Stimulated activated CD4-positive, alpha-beta T cell treated with anti-CD3 and anti-CD28 coated beads, Interleukin-15, amount 100 ng/mL, for 1 hour (primary cell): ENCODE measurements at places on chromosomes 2 and 18.
A peak's percentile ranks its signal among the peaks of the same experiment; 100 is the strongest.

- no peak for DNase-seq
Observed at GRCh38 chr2:241616168-241617125, 20.5 kb downstream of the THAP4 start.

GRCh38 chr2:209937893-209938292 lies 64.5 kb upstream of the RPE start:
- no peak for DNase-seq

DNA sequence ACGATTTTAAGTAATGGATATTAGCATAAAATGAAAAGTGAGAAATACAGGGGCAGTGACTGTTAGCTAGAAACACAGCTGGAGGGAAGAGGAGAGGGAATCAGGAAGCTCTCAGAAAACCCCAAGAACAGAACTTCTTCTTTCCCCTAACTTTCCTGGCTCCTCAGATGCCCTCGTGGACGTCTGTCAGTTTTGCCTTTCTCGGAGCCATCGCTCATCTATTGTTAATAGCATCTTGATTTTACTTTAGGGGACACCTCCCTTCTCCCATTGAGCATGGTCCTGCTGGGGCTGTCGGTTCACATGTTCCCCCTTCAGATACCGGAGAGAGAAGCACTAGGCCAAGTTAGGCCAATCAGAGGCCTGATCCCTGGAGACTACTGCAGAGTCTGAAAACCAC lies 2.3 kb upstream of the PLEK start:
- DNase-seq = no peak

DNA sequence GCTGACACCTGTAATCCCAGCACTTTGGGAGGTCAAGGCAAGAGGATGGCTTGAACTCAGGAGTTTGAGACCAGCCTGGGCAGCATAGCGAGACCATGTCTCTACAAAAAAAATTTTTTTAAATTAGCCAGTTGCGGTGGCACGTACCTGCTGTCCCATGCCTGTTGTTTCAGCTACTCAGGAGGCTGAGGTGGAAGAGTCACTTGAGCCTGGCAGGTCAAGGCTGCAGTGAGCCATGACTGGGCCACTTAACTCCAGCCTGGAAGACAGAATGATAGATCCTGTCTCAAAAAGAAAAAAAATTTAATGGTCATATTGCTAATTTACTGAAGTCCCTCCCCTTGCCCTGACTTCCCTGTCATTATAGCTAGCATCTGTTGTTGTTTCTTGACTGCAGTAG lies 112.6 kb downstream of the ARHGAP28 start:
- no peak for DNase-seq

DNA sequence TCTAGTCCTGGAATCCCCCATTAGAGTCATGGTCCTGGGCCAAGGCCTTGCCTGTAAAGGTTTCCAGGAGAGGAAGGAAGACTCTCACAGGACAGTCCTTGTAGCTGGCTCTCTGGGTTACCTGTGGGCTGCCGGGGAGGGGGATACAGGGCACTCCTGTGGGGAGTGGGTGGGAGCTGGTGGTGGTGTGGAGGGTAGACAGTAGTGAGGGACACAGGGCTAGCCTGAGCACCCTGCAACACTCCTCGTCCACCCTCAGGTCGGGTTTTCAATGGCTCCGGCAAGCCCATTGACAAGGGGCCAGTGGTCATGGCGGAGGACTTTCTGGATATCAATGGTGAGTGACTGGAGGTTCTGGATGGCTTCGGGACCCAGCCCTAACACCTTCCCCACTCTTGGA lies 19.7 kb upstream of the ANKRD53 start:
- no peak for DNase-seq

GRCh38 chr2:28316546-28317335 lies 75.9 kb upstream of the FOSL2 start:
- no peak for DNase-seq

GRCh38 chr2:99066075-99066958 lies 75.2 kb upstream of the C2orf15 start:
- DNase-seq = no peak

GRCh38 chr18:23143016-23143814 lies 7.9 kb downstream of the CABLES1 start:
- DNase-seq = no peak

- no peak for DNase-seq
Observed at GRCh38 chr18:75896865-75897264, 469.4 kb upstream of the SMIM21 start.

DNA sequence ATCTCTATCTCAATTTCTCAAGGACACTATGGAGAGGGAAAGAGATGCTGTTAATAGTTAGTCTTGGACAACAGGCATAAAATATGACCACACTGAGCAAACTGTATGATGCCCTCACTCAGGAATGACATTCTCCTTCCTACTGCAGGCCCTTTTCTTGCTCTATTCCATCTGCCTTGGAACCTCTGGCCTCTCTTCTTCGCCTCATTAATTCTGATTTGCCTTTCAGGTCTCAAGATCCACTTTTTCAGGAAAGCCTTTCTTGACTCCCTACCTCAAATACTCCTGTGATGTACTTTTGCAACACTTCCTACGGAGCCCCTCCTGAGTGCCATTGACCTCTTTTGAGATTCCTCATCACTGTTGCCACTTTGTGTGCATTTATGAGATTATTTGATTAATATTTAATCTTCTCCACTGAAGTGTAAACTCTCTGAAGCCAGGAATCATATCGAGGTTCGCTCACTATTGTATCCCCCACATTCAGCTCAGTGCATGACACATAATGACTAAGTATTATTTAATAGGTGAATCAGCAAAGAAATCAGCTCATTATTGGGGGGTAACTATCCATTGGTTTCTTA lies 21.3 kb upstream of the SPP2 start:
- no peak for DNase-seq

DNA sequence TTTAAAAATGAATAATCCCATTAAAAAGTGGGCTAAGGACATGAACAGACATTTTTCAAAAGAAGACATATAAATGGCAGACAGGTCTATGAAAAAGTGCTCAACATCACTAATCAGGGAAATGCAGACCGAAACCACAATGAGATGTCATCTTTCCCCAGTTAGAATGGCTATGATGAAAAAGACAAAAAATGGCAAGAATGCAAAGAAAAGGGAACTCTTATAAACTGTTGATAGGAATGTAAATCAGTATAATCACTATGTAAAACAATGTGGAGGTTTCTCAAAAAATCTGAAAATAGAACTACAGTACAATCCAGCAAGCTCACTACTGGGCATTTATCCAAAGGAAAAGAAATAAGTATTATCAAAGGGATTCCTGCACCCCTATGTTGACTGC lies 169.2 kb downstream of the METTL4 start:
- no peak for DNase-seq

- no peak for DNase-seq
Observed at GRCh38 chr2:149652526-149652925, 65.0 kb upstream of the MMADHC start.

- no peak for DNase-seq
Observed at GRCh38 chr2:38284971-38285370, 92.1 kb downstream of the ATL2 start.

GRCh38 chr2:55907686-55908085 lies 15.9 kb downstream of the EFEMP1 start:
- no peak for DNase-seq

- no peak for DNase-seq
Observed at GRCh38 chr2:201786471-201786870, 5.7 kb upstream of the ALS2 start.

- no peak for DNase-seq
Observed at GRCh38 chr2:54899576-54900200, 150.6 kb downstream of the RTN4 start.

GRCh38 chr2:174959787-174960186 lies 45.4 kb downstream of the CHN1 start:
- DNase-seq = no peak

- DNase-seq = no peak
Observed at GRCh38 chr2:1742301-1742680, 2.0 kb downstream of the PXDN start.

GRCh38 chr18:46226461-46226860 lies 122.3 kb downstream of the HAUS1 start:
- no peak for DNase-seq

DNA sequence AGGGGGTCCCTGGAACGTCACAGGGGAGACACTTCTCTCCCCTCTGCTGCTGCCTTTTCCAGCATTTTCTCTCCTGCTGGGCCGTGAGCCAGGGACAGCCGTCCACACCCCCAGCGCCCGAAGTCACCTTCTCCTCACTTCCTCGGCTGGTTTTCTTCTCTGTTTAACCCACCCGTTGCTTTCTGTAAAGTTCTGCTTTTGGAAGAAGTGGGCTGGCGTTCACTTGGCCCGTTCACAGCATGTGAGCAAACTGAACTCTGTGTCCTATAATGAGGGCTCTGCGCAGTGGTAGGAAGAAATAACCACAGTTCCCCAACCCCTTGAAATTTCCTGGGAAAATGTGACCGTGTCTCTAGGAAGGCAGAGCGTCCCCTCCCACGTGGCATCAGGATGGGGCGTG lies 187.0 kb upstream of the HDAC4 start:
- DNase-seq = no peak

GRCh38 chr2:203873461-203873860 lies 5.9 kb downstream of the CTLA4 start:
- no peak for DNase-seq

DNA sequence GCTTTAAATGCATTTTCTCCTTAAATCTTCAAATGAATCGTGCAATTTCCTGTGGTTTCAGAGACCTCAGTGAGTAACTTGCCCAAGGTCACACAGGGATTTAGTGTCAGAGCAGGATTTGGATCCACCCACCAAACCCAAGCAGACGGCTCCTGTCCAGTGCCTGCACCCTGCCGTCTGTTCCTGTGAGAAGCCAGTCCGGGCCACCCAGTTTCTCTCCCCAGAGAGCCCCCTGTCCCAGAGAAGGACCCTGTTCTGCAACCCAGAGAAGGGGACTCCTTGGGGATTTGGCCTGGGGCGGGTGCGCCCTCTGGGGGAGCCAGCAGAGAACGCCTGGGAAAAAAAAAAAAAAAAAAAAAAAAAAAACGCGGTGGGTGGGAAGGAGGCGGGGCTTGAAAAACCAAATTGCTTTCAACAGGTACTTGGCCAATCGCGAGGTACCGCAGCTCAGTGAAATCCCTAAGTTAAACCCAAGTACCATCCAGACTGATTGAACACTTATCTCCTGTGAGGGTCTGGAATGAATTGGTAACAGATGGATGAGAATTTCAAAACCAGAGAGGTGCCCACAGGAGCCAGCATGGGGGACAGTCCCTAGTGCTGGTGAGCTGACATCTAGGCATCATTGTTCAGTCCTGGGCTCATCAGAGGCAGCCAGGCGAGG lies 30.9 kb upstream of the REEP1 start:
- peak; percentile 16 for DNase-seq

DNA sequence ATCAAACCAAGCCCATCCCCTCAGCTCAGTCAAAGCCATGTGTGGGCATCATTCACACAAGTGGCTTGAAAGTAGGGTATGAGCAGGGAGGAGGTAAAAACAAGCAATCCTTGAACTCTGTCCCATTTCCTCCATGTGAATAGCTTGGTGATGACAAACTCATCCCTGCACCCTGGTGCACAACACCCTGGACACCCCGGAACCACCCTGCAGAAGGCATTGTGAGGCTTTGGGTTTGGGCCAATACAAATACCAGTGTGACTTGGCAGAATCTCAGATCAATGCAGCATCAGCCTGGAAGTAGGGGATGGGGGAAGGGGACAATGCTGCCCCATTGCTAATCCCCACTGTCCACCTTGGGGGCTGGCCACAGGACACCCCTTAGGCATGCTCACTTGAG lies 28.6 kb downstream of the TGFA start:
- no peak for DNase-seq

GRCh38 chr2:143150287-143150686 lies 21.1 kb downstream of the ARHGAP15 start:
- DNase-seq = no peak

DNA sequence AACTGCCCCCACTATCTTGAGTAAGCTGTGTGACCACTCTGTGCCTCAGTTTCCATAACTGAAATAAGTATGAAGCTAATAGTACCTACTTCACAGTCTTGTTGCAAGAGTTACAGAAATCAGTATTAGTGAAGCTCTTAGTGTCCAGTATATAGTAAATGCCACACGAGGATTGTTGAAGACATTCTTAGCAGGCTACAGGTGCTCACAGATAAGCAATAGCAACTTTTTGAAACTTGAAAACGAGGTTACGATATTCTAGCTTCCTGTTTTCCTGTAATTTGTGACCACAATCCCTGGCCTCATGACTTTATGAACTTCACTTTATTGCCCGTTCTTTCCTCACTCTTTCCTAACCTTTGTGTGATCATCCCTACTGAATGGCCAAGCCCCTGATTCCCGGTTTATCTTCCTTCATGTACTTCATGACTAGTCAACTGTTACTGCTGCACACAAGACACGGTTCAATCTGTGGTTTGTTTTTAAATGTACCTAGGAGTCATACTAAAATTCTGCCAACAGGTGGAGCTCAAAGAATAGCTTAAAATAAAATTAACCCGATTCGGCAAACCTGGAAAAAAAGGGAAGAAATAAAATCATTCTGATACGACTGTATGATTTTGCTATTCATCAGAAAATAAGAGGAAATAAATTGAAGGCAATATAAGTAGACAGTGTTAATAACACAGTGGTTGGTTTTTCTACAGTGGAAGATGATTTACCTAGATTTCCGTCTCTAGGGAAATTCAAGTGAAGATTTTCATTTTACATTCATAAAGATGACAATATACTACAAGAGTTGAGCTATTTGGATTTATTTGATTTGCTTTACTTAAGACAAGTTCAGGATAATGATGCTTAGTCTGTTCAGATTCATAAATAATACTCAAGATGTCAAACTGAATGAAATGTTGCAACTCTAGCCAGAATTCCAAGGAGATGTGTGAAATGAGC lies 38.1 kb upstream of the STAT1 start:
- no peak for DNase-seq

DNA sequence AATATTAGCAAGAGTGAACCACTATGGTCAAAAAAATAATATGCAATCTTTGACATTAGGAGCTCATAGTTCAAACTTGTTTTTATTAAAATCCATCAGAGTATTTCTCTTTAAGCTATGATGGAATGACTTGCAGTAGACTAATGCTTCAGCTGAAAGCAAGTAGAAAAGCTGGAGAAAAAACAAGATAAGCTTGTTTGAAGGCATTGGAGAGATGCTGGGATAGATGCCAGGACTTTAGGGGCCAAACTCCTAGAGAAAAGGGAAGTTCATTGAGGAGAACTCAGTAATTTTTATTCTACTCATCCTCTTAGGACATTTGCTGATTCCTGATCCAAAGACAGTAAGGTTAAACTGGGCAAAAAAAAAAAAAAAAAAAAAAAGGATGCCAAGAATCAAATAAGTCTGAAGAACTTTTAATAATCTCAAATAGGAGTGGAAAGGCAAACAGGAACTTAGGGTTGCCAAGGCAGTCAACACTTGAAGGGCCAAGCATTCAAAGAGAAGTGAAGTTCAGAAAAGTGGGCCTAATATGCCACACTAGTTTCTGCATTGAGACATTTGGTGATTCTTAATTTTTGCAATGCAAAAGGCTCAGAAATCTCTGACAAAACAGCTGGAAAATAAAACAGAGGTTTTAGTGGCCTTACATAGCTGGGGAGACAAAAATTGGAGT lies 19.7 kb upstream of the AFF3 start:
- DNase-seq = no peak
